ENCODE measurements at places on chromosomes 5 and 9.
A peak's percentile ranks its signal among the peaks of the same experiment; 100 is the strongest.

DNA sequence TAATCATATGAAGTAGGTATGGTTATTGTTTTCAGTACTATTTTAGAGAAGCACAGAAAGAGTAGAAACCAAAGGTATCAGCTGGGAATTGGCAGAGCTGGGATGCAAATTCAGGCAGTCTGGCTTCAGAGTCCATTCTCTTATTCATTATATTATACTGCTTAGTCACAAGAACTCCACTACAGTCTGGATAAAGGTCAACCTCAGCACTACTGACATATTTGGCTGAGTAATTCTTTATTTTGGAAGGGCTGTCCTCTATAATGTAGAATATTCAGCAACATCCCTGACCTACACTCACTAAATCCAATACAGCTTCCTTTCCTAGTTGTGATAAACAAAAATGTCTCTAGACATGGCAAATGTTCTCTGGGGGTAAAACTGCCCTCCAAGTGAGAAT is 37.6 kb downstream of the PTGER4 start:
- DNase-seq, result peak; percentile 43

DNA sequence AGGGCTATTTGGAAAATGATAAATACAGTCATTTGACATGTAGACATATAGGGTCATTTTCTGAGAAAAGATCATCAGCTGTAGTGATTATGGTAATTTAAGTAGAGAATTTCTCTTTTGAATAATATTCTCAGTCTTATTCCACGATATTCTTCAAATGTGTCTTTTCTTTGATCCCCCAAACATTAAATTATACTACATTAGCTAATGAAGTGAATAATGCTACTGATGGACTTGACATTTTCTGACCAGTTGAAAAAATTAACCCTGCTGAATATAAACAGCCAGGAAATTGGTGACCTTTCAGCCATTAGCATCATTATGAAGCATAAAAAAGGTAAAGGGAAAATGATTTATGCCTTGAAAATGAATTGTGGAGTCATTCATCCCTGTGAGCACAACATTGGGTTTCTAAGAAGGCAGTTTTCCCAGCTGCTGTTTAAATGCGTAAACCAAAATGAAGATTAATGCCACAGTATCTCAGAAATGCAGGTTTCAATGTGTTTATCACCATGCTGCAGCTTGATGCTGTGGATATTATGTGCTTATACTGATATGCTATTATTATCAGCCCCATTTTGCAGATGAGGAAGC is 489.1 kb downstream of the KCTD16 start:
- no peak for DNase-seq

- DNase-seq, result peak; percentile 72
Observed at GRCh38 chr9:112819635-112820496, 69.3 kb downstream of the SNX30 start.

- DNase-seq, result peak; percentile 80
Observed at GRCh38 chr5:15013654-15014463, 142.3 kb upstream of the ANKH start.

- DNase-seq, result no peak
Observed at GRCh38 chr9:93122721-93123221, 11.3 kb downstream of the NINJ1 start.

GRCh38 chr5:174183701-174184100 is 138.2 kb downstream of the NSG2 start:
- DNase-seq, result no peak

DNA sequence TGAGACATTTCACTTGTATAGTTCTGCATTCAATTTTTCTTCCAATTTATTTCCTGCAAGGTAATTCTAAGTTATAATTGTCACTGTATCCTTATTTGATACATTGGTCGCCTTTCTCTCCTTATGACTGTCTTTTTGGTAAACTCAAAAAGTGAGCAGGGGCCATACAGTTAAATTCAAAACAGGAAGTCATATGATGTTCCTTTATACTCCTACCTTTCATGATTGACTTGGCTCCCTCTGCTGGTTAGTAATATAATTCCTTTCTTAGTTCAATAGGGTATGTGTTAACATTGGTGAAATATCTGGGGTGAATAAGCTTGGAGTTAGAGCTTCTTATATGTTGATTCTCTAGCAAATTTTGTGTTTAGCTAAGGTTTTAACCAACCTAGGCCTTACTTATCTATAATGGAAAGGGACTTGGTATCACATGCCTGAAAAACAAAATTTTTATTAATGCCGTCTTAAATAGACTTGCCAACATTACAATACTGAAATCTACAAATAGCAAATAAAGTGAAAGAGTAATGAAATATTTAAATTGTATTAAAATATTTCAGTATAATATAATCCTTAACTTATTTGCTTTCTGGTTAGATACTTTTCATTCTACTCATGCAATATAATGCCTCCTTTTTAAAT is 6.0 kb upstream of the NIPBL start:
- peak; percentile 73 for DNase-seq

DNA sequence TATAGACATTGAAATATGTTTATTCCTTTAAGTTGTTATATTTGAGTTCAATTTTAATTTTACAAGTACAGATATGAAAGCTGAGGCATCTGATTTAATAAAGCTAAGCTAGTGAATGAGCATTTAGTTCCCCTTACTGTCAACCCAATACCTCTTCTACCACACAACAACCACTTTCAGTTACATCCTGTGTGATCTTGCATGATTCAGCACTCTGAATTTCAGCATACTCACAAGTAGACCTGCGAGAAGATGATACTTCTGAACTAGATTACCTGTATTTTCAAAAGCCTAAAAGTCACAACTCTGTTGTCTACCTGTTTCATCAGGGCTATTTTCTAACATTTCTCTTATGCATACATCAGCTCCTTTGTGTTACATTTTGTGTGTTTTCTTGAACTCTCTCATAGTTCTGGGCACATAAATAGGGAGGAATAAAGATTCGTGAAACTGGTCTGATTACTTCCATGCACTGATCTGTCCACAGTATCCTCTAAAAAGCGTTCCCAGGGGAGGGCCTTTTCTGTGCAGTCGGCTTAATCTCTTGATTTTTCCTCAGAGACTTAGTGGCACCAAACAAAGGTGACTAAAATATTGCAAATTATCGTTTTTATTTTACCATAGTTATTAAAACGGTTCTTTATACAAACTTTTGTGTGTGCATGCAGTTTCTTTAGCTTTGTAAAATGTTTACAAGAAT is 2025.5 kb upstream of the NUDT12 start:
- DNase-seq, result no peak

GRCh38 chr5:151030379-151030778 is 10.0 kb downstream of the GPX3 start:
- peak; percentile 32 for DNase-seq

DNA sequence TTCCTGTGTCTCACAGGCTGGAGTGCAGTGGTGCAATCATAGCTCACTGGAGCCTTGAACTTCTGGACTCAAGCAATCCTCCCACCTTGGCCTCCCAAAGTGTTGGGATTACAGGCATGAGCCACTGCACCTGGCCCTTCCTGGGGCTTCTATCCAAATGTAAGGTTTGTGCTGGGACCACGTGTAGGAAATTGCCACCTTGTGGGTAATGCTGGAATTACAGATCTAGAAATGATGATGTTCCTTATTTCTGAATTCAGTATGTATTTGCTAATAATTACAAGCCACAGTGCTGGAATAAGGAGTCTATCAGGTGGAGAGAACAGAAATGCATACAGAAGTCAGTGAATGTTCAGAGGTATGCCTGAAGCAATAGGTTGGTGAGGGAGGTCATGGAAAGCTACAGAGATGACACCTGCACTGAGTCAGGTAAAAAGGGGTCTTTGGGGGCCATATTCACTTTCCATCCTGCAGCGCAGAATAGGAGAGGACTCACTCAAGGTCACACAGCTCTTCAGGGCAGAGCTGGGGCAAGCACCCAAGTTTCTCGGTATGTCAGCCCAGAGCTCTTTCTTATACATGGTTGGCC is 8.8 kb upstream of the IGFBPL1 start:
- DNase-seq, result peak; percentile 44

DNA sequence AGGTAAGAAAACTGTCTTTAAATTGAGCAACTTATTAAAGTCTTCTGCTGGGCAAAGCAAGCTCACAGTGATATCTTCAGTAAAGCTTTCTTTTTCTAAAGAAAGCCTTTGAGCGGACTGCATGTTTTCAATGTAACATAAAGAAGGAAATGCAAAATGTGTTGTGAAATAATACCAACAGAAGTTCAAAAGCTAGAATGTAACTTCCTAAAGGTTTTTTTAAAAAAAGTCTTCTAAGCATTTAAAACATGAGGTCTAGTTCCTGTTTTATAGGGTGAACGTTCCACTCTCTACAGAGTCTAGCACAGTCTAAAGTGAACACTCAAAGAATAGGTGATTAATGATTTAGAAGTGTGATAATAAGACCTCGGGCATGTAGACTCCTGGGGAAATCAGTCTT is 62.9 kb downstream of the DENND1A start:
- no peak for DNase-seq

- DNase-seq, result no peak
Observed at GRCh38 chr9:114403153-114403756, 15.5 kb upstream of the AKNA start.

- no peak for DNase-seq
Observed at GRCh38 chr5:138258704-138259292, 15.6 kb downstream of the GFRA3 start.

DNA sequence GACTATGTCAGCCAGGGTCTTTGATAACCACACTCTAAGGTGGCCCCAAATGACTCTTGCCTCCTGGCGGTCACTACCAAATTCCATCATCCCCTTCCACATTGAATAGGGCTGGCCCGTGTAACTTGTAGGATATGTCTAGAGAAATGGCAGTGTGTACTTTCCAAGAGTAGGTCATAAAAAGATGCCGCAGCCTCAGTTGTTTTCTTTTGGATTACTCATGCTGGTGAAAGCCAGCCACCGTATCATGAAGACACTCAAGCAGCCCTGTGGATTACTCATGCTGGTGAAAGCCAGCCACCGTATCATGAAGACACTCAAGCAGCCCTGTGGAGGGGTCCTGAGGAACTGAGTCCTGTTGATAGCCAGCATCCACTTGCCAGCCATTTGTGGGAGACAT is 172.0 kb upstream of the TBC1D2 start:
- DNase-seq, result no peak

DNA sequence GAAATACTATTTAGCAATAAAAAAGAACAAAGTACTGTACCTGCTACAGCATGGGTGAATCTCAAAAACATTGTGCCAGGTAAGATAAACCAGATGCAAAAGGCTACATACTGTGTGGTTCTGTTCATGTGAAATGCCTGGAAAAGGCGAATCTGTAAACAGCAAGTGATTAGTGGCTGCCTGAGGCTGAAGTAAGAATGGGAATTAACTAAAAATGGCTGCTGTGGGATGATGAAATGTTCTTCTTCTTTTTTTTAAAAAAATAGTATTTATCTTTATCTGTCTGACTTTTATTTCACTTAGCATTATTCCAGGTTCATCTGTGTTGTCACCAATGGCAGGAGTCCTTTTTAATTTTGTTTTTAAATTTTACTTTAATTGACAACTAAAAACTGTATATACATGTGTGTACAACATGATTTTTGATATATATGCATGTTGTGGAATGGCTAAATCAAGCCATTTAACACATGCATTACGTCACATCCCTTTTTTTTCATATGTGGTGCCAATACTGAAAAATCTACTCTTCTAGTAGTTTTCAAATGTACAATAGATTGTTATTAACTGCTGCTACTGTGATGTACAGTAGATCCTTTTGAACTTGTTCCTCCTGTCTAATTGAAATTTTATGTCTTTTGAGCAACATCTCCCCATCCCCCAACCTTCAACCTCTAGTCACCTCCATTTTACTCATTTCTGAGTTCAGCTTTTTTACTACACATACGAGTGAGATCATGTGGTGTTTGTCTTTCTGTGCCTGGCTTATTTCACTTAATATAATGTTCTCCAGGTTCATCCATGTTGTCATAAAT is 62.9 kb upstream of the TNFAIP8 start:
- no peak for DNase-seq

GRCh38 chr5:127898551-127899213 is 184.9 kb upstream of the SLC12A2 start:
- DNase-seq, result peak; percentile 9

DNA sequence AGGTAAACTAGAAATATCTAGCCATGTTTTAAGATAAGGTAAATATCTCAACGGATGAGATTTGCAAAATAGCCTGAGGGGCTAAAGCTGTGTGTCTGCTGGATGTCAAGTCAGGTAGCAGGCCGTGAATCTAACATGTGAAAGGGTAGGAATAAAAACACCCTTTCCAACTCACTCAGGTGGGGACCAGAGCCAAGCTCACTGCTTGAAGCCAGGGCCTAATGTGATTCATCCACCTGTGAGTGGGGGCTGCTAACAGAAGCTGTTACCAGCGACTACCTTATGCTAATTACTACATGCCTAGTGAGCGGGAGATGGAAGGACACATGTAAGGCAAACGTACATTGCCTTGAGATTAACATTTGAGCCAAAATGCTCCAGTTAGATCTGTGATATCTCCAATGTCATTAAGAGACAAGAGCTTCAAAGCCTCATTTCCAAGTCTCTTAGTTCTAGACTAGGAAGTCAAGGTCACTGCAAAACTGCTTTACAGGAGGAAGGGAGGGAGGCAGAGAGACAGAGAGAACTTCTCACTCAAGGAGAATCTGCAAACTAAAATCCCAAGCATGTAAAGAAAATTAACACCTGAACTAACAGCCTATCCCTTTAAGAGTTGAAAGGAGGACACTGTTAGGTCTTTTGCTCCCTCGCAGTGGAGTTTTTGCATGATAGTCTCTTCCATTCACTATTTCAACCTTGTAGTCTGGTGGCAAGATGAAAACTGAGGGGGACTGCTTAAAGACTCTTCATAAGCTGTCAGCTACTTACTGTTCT is 141.6 kb upstream of the RPS23 start:
- no peak for DNase-seq

DNA sequence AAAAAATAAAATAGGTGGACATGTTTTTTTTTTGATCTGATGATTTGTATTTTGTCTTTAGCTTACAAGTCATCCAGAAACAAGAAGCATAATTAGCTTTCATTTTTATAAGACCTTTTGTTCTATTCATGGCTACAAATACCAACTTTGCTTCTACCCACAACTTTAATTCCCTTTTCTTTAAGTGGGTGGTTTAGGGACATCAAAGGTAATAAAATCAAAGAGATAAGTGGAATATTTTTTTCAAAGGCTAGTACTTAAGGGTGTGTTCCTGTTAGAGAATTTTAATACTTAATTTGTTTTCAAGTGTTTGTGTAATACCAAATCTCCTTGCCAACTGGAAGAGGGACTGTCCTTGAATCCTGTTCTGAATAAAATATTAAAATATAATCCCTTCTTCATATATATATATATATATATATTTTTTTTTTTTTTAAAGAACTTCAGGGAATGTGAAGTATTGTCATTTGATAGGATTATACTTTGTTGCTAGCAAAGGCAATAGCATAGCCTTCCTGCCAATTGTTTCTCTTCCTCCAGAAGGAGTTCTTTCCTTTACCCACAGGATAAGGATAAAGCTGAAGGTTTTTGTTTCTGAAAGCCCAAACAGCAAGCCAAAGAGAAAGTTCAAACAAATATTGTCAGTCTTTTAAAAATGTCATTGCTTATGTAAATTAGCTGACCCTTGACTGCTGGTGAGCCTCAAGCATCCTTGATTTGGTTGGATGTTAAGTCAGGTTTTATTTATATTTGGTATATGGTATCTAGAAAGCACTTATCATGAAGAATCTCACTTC is 108.9 kb downstream of the PAM start:
- DNase-seq, result peak; percentile 51
